ENCODE measurements at places on chromosomes 2 and 18.

- DNase-seq = no peak
Observed at GRCh38 chr2:229071292-229071976, 199.7 kb downstream of the PID1 start.

DNA sequence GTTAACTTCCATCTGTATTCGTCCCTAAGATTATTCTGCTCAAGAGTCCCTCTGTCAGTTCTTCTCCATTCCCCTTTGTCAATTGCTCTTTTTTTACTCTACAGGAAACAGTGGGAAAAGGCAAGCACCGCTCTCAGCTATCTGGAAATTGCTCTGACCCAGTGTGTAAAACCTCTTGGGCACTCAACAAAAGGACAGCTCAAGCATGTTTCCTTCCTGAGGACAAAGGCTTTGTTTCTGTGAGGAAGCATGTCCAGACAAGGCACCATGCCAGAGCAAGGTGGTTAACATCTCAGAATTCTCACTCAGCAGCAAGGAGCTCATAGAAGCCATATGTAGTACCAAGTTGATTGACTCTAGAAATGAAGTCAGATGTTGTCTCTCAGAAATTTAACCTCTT is 735.6 kb downstream of the TSN start:
- no peak for DNase-seq

DNA sequence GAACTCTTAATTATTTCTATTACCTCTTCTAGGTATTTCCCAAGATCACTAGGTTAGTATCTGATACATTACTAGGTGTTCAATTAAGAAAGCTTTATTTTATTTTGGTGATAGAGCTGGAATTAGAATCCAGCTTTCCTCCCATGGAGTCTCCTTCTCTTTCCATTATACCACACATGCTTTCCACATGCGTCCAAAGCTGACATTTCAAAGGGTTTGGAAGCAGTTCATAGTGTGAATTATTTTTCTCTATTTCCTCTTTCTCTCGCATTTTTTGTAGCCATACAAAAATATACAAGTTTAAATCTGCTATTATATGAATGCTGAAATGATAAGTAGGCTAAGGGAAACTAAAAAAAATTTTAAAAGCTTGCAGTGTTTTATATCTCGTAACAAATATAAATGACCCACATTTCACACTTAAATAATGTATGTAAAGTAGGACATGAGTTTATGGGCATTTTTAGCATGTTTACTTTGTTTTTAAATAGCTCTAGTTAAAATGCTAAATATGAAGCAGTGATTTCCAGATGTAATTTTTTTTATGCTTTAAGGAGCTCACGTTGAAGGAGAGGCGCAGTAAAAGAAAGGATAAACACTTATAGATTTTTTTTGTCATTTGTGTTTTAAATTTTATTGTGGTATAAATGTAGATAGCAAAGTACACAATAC is 20.1 kb downstream of the ZC3H6 start:
- DNase-seq = no peak

- DNase-seq = no peak
Observed at GRCh38 chr18:12001421-12001820, 20.1 kb downstream of the IMPA2 start.

- peak; percentile 63 for DNase-seq
Observed at GRCh38 chr2:149562324-149562723, 25.3 kb downstream of the MMADHC start.

DNA sequence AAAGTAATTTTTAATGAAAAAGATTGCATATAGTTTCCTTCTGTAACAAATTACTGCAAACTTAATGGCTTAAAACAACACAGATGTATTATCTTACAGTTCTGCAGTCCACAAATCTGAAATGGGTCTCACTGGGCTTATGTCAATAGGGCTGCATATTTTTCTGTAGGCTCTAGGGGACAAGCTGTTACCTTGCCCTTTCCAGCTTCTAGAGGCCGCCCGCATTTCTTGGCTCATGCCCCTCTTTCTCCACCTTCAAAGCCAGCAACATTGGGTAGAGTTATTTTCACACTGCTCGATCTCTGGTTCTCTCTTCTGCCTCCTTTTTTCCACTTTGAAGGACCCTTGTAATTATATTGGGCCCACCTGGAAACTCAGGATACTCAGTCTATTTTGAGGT is 16.7 kb downstream of the COPS8 start:
- no peak for DNase-seq

GRCh38 chr2:173752152-173752551 is 213.0 kb downstream of the SP3 start:
- DNase-seq = peak; percentile 39

DNA sequence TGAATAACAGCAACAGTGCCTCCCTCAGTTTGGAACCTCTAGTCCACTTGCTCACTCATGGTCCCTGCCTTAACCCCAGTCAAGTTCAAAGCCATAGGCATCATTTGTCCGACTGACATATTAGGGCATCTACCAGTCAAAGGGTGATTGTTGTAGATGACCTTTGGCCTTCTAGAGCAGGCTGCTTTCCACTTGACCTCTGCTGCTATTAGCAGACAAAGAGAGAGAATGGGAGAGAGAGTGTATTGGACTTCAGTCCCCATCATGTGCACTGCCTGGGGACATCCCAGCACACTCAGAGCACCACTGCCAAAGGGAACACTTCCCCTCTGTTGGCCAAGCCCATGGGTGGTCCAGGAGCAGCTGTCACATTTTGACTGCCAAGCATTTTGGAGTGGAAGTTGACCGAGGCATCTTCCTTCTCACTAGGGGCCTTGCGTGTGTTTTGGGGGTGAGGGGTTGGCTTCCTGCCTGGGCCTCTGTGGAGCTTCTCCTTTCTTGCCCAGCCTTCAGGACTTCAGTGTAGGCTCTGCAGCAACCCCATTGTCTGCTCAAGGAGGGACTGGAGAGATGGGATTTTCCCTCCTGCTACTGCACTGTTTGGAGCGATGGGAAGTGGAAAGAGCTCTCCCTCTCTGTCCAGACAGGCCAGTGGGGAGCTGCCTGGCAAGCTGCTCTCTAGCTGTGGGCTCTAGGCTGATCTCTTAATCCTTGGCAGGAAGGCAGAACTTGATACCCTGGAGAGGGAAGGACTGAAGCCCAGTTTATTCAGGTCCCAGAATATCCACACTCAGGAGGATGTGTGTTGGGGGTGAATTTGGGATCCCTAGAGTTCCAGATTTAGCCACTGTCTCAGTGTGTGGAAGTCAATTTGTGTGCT is 68.1 kb downstream of the TMEM247 start:
- no peak for DNase-seq

GRCh38 chr2:65654496-65654895 is 222.1 kb upstream of the SPRED2 start:
- no peak for DNase-seq

DNA sequence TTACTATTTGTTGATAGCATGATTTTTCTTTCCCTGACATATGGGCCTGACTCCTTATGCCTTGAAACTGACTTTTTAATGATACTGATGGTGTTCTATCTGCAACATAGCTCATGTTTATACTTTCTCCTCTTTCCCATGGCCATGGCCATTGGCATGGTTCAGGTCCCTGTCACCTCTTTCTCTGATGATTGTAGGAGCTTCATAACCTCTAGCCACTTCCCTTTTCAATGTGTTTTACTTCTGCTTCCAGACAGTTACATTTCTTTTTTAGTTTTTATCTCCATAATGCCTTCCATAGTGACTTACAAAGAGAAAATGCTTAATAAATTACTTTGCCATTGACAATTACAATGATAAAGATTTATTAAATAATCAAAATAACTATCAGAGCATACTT is 177.9 kb upstream of the SETBP1 start:
- no peak for DNase-seq

GRCh38 chr2:150211164-150211631 is 276.3 kb downstream of the RND3 start:
- DNase-seq = peak; percentile 30

DNA sequence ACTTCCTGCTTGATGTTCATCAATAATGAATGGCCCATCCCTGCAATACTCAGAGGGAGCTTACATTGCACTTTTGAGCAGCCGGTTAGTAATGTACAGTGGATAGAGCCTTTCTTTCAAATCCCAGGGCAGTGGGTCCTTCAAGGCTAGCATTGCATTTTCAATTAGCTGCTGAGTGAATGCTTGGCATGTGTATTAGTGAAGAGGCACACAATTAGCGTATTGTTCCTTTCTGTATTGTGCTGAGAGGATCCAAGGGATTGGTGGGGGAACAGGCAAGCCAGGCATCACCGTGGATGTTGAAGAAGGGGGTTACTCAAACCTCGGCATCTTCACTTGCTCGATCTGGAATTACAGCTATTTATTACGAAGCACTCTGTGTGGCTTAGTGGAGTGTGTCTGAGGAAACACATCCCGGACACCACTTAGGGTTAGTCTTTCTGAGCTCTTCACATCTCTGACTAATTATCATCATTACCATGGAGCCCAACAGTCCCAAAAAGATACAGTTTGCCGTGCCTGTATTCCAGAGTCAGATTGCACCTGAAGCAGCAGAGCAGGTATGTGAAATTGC is at the start of gene PPP1R1C:
Gene PPP1R1C, plus strand, starts transcription at position 222 of the 574 bp plus-strand sequence. Its CDS starts 258 bp downstream, at position 480.
- peak; percentile 23 for DNase-seq

DNA sequence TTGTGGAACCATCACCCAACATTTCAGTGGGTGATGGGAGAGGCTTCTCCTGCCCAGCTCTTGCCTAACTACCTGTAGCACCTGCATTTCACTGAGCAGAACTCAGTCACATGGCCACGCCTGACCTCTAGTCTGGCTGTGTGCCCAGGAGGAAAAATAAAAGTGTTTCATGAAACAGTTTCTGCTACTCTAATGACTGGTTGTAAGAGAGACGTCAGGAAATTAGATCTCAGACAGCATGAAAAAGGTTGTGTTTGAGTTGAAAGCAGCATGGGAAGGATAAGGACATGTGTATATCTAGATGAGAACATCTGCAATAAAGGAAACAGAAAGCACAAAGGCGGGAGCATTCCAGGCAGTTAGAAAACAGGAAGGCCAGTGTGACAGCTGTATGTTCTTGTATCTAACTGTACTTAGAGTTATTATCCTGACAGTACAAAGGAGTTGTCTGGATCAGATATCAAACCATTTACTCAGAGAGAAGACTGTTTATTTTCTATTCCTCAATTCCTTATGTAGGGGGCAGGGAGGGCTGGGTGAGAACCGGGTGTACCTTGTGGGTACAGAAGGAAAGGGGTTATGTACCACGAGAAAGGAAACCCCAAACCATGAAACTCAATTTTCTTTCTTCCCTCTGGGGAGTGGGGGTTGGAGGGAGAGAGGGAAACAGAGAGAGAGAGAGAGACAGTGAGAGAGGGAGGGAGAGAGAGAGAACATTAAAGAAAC is 307.4 kb upstream of the VWC2L start:
- DNase-seq = peak; percentile 17

- no peak for DNase-seq
Observed at GRCh38 chr2:187263675-187264560, 184.1 kb downstream of the CALCRL start.

GRCh38 chr18:568731-569130 is 11.4 kb upstream of the CETN1 start:
- no peak for DNase-seq

DNA sequence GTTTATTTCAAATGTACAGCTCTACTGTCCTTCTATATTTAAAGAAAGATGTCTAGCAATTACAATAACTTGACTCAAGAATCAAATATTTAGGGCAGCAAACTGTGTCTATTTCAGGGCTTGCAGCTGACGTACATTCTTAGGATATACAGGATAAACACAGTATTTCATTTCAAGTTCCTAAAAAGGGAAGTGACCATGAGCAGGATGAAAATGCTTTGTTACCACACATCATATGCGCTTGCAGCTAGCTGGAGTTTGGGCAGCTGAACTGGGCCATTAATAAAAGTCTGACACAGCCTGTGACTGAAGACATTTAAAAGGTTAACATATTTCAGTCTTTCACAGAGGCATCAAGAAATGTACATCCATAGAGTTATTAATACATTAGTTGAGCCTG is 264.6 kb upstream of the TRIB2 start:
- DNase-seq = no peak

DNA sequence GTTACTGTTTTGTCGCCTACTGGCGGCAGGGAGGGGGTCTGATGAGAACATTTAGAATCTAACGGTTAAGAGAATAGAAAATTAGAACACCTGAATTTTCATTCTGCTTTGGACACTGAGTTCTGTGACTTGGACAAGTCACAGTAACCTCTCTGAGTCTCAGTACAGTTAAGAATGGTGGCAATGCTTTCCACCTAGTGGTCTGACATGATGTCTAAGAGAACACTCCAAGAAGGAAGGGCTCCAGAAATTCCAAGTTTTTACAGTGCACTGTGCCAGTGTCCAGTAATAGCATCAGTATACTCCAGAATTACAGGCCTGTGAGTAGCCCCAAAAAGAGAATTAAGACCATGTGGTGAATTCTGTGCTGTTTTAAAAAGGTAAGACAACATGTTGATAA is 174.1 kb upstream of the ZFP36L2 start:
- peak; percentile 36 for DNase-seq

DNA sequence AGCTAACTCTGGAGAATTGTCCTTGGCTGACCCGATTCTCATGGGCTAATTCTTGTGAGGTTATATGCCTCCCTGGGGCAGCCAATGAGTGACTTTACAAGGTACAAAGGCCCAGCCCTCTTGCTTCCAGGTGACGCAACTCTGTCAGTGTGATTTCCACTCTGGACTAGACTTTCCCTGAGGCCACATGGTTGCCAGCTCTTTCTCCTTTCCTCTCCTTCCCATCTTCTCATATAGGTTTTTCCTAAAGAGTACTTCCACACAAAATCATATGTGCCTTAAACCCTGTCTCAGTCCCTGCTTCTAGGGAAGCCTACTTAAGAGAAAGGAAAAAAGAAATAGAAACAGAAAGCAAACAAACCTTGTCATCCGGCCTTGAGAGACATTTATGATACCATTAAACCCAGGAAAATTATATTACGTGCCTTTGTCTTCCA is 226.2 kb upstream of the ZSWIM2 start:
- DNase-seq = no peak

Data from astrocyte of the hippocampus (primary cell).